Urinary bladder (tissue), 4 donors: ENCODE measurements at places on chromosomes 12 and 14. TPM values are rescaled to one million over a fixed set of nuclear protein-coding genes. Genes with fewer than 3 reads are reported as not detected.

Gene KCNA5
- total RNA-seq, result 2.9 TPM

DNA sequence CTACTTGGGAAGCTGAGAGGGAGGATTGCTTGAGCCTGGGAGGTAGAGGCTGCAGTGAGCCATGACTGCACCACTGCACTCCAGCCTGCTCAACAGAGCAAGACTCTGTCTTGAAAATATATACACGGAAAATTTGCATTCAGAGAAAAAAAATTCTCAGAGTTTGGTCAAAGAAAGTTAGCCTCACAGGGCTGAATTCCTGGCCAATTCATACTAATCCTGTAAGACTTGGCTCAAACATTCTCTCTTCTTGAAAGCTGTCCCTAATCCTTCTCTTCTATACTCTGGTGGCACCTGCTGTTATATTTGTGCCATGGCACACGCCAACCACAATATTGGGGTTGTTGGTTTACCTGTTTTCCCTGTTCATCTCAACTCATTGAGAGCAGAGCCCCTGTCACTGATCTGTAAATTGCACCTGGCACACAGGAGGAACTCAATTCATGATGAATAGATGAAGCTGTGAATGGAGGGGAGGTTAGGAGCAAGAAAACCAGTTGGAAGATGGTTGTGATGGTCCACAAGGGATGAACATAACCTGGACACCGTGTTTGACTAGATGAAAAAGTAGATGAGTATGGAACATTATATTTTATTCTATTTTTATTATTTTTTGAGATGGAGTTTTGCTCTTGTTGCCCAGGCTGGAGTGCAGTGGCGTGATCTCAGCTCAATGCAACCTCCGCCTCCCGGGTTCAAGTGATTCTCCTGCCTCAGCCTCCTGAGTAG lies 36.8 kb upstream of the SPTSSA start:
- DNase-seq, result no peak

Gene BCL2L14
- 3.4 TPM for total RNA-seq

DNA sequence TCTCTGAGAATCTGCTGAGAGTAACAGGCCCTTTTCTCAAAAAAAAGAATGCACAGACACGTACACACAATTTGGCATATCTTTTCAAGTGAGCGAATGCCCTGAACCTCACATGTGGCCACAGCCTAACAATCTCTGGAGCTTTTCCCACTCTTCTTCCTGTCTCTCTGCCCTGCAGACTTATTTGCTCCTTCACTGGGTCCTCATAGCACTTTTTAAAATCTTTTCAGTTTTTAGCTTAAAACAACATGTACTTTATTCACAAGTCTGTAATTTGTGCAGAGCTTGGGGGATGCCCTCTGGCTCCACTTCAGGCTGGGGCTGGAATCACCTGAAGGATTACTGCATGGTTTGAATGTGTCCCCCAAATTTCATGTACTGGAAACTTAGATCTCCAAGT lies 9.0 kb downstream of the MAP1LC3B2 start:
- no peak for DNase-seq

DNA sequence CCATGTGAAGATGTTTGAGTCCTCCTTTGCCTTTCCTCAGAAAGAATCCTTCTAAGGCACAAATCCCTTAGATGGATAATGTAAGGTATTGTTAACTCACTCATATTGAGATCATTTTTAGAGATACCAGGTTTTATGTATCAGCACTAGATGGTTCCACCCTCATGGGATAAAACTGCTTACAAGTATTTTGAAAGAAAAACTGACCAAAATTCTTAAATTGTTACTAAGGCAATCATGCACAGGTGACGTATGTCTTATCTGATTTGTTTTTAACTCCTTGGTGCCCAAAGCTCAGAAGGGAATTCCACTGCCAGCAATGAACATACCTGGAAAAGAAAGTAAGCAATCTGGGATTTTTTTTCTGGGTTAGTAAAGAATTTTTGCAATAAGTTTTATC lies 78.4 kb downstream of the ZFC3H1 start:
- no peak for DNase-seq

GRCh38 chr12:56839915-56840325 lies 76.8 kb downstream of the HSD17B6 start:
- no peak for DNase-seq

Gene KRT72
- total RNA-seq, result not detected

GRCh38 chr14:61222388-61222787 lies 58.8 kb downstream of the TMEM30B start:
- no peak for DNase-seq

- no peak for DNase-seq
Observed at GRCh38 chr12:51839310-51839947, 9.1 kb downstream of the FIGNL2 start.

- DNase-seq, result no peak
Observed at GRCh38 chr12:588646-589045, 74.6 kb downstream of the NINJ2 start.

- no peak for DNase-seq
Observed at GRCh38 chr12:47816403-47817271, 3.1 kb downstream of the HDAC7 start.

DNA sequence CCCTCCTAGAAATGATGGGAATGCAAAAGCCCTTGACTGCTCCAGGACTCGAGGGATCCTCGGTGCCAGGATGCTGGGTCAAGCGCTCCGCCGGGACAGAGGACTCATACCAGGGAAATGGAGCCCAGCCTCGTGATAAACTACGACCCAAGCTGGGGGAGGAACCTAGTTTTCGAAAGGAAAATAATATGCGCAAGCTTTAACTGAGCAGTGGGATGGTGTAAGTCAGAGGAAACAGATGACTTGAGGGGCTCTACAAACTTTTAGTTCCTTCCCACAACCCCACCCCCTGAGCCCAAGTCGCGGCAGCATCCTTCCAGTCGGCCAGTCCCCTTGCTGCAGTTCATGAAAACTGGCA lies 654 bp upstream of the SUPT16H start:
- no peak for DNase-seq

DNA sequence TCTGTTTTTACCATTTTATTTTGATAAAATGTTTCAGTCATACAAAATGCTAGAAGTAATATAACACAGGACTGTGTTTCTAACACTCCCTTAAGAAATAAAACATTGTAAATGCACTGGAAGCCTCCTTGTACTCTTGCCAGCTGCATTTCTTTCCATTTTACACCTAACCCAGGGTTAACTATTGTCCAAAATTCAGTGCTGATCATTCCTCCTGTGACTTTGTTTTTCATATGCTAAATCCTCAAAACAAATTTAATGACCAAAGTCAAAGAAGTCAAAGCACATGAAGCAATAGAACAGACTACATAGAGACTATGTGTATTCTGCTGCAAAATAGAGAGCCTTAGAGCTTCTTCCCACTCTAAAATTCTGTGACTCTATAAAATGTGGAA lies 420.3 kb upstream of the PRICKLE1 start:
- no peak for DNase-seq

GRCh38 chr12:108080363-108080762 lies 48.7 kb upstream of the WSCD2 start:
- no peak for DNase-seq

GRCh38 chr12:726281-727140 lies 25.9 kb upstream of the WNK1 start:
- no peak for DNase-seq

DNA sequence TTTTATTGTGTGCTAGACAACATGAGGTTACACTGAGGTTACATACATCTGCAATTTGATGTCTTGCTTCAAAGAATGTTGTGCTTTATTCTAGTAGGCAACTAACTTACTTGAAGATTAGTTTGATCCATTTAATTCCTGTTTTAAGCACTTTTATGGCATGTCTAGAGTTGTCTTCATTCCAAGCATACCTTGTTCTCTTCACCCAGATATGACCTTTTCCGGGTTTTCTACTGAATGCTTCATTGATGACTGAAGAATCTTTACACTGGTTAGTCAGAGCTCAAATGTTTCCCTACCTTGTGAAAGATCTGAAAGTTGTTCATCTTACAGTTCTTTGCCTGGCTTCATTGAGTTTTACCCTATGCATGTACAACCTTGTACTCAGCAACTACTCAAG lies 274.0 kb upstream of the KITLG start:
- DNase-seq, result no peak

DNA sequence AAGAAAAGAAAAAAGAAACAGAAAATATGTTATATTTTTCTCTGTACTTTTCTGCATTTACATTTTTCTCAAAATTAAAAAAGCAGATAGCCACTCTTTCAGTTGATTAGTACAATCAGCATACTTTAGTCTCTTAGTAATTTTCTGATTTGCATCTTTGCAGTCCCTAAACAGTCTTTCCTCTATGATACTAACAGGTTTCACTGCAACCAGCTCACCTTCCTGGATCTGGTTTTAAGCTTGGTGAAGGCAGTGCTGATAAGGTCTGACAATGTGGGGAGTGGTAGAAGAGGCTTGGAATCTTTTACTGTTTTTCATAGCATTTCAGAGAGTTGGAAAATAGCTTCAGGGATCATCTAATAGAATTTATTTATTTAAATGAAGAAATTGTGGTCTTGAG lies 457.6 kb downstream of the ZFP36L1 start:
- no peak for DNase-seq

DNA sequence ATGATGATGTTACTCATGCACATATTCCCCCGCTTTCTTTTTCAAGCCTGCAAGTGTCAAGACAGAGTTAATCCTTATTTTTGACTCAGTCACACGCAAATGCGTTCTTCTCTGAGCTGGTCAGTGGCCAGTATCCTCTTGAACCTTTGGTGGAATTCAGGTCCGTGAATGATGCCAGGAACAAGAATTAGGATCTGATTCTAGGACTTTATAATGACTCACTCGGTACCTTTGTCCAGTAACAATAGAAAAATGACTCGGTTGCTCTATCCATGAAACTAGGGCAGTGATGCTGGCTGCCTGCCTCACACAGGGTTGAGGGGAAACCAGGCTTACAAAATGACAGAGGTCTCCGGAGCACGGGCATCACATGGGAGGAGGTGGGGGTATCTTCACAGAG lies 185.8 kb upstream of the NUDT4 start:
- DNase-seq, result no peak

Gene ART4
- total RNA-seq, result 4.8 TPM

- no peak for DNase-seq
Observed at GRCh38 chr12:52280796-52281560, 6.5 kb downstream of the KRT86 start.

Gene SRRM4
- 0.42 TPM for total RNA-seq

DNA sequence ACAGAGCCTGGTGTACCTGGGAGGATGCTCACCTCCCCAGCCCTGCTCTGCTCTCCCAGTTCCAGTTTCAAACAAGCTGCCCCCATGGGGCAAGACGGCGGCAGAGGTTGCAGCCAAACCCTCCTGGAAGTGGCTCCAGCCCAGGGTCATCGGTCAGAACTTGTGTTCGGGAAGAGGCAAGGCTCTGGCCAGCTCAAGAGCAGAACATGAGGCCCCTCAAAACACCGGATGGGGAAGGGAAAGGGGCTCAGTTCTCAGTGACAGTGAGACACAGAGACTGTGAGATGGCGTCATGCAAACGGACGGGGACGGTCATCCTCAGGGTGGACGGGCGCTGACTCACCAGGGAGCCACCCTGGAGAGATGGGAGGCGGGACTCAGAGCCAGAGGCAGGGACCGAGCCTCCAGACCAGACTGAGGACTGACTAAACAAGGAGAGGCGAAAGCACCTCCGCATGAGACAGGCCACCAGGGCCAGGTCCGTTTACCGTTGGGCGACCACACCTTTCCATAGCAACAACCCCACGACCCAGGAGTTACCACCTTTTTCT lies 63.9 kb upstream of the GALNT9 start:
- no peak for DNase-seq

Gene SMIM41
- total RNA-seq, result 3.4 TPM
